ENCODE measurements at places on chromosomes 7 and 10.

- no peak for ATAC-seq
Observed at GRCh38 chr7:12572941-12573575, 2.5 kb downstream of the SCIN start.

- no peak for ATAC-seq
Observed at GRCh38 chr7:609365-609764, 89.7 kb upstream of the PDGFA start.

- ATAC-seq: no peak
Observed at GRCh38 chr10:27503498-27504006, 552 bp upstream of the RAB18 start.

GRCh38 chr10:100267239-100268104, at the start of gene CWF19L1:
Gene CWF19L1 (minus strand): TSS chr10:100267638. CDS start chr10:100267593, 45 bp downstream.
- peak; percentile 93 for ATAC-seq

DNA sequence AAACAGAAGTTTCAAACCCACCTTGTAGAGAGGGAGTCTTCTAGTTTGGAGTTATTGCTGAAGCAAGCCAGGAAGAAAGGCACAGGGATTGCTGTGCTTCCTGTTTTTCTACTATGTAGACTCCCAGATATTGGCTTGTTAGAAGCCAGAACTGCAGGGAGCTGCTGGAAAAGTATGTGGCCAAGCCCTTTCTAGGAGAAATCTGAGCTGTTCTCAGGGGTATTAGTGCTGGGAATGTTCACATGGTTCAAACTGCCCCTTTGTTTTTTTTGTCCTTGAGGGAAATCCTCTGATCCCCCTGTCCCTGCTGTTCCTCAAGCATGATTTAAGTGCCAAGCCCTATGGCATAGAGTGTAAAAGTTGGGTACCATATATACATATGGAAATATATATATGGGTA, 184.0 kb downstream of the CCDC7 start:
- ATAC-seq: no peak

DNA sequence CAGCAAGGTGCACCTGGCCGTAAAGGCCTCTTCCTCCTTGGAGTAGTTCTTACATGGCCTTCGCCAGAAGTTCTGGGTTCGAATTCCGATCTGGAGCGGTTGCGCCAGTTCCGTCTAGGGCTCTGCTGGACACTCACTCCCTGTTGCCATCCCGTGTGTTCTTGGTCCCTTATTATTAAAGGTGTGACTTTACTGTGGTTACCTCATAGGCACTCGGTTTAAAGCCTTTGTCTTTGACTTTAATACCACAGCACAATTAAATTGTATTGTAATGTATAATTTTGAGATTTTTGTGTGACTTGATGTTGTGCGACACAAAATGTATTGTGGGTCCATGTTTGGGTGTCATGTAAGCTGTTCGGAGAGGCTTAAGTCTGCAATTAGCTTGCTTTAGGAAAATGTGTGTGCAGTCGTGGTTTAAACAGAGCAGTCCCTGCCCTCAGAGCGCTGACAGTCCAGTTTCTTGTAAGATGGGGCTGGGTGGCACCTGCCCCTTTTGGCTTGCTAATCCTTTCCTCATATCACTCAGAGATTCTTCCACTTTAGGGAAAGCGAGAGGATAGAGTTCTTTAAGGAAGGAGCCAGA, 919 bp downstream of the INPP5F start:
- no peak for ATAC-seq

Measured in gastroesophageal sphincter (tissue), 4 donors.